NCI-H526 treated with DMSO at 0.1 percent for 48 hours (cell line): ENCODE measurements at places on chromosomes 12 and 14.

- DNase-seq: no peak
Observed at GRCh38 chr14:92382677-92383076, 59.7 kb downstream of the SLC24A4 start.

GRCh38 chr12:32906399-32907165, 10.0 kb upstream of the PKP2 start:
- no peak for DNase-seq

GRCh38 chr12:56565510-56566101, 44.0 kb downstream of the RBMS2 start:
- DNase-seq: no peak

GRCh38 chr14:55107766-55108554, 21.1 kb upstream of the LGALS3 start:
- DNase-seq: no peak

DNA sequence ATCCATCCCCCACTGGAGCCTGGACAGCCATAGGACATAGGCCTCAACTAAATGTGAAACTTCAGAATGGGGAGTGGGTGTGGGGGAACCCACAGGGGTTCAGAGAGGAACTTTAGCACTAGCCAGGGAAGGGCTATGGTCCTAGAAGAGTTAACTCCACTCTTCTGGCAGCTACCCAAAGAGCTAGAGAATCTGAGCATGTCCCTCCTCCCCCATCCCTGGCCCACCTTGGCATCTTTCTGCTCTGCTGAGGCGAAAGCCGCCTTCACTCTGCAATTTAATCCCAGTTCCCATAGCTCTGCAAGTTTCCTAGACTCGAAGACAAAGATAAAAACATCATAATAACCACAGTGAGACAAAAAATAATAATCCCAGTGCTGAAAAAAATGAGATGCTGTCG, 214.7 kb upstream of the RTL1 start:
- no peak for DNase-seq

DNA sequence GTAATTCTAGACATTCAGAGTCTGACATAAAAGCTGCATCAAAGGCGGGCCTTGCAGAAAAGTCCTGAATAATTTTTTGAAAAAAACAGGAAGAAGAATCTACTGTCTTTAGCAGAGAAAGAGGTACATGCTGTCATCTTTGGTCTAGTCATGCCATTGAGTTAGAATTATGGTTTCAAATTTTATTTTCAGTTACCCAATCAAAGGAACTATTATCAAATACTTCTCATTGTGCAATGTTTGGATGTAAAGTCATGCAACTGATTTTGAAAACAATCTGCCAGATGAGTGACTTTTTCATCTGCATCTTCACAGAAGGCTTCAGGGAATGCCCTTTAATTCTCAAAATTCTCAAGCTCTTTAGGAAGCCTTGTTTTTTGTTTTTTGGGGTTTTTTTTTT, 803.5 kb downstream of the FLRT2 start:
- no peak for DNase-seq

DNA sequence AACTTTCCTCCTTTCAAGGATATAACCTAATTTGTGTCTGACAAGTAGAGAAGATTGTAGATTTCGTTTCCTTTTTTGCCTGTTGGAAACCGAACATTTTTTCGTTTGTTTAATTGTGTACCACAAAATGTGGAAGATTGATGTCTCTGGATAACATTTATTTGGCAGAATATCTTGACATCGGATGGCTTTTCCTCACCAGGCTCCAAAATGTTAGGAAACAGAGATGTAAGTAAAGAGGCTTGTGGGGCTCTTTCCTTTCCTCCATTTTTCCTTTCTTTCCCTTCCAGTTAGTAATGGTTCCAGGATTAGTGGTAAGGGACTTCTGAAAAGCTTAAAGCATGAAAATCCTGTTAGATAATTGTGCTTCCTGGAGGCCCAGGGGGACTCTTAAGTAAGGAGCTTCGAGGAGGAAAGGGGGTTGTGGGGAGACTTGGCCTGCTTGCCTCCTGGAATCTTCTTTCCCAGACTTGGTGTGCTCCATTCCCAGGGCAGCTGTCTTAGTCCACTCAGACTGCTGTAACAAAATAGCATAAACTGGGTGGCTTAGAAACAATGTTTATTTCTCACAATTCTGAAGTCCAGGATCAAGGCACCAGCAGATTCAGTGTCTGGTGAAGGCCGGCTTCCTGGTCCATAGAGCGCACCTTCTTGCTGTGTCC, 243.1 kb upstream of the PWP1 start:
- no peak for DNase-seq

DNA sequence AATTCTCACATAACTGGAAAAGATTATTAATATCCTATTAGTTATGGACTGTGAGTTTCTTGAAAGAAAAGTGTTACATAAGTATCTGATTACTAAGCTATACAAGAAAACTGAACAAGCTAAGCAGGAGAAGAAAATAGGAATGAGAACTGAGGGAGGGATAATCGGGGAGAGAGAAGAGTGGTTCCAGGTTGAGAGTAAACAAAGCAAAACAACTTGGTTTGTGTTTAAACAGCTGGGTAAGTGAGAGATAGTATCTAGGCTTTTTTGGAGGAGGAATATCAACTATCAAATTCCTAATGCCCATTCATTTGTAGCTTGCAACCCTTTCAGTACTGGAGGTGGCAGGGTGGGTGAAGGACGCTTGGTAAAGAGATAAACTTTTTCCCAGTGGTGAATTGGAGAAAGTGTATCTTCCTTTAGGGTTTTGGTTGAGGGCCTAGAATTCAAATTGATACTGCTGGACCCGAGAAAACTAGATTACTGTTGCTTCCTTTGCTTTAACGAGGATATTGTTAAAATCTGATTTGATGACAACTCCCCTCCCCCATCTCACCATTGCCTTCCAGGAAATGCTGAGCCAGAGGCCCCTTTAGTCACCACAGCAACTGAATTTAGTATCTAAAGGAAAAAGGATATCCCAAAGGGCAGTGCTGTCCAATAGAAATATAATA, 2.0 kb upstream of the SLC2A3 start:
- DNase-seq: peak; percentile 1

- DNase-seq: no peak
Observed at GRCh38 chr12:28129031-28129430, 61.2 kb upstream of the CCDC91 start.

DNA sequence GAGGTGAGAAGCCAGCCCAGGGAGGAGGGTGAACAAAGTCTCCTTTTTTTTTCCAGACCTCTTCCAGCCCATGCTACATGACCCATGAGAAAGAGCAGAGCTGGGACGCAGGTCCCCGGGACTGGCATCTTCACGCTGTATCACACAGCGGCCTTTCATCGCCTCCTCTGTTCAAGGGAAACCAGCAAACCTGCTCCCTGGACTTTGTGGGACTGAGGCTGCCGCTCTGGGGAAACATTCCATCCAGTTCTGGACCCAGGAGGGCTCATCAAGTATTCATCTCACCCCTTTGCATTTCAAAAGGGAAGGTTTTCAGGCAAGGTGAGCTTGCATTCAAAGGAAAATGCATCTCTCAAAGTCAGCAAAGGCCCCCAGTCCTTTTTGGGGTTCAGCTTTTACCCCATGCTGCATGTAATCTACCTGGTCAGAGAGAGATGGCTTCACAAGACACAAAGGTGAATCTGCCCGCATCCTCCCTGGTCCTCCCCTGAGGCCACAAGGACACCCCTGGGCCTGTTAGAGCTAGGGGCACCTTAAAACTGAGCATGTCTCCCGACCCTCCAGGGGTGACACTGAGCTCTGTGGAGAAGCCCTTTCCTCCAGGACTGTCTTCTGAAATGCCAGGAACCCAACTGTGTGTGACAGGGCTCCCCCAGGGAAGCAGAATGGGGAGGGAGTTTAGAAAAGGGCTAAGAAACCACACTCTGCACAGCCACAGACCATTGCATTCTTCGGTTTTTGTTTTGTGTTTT, 21.2 kb upstream of the MEG3 start:
- DNase-seq: no peak

DNA sequence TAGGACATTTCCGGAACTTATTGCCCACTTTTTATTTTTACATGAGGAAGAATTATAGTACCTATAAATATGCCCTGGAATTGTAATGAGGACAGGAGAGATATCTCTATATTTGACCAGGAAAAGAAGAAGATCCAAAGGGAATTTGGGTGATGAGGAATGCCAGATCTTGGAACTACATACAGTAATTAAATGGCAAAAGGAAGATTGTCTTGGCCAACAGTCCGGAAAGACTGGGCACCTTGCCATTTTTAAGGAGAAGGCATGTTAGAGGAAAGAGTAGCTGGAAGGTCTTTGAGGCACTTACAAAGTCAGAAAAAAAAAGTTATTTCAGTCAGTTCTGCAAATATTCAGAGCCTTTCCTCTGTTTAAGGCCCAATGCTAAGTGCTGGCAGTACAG, 616.4 kb downstream of the MED13L start:
- no peak for DNase-seq

DNA sequence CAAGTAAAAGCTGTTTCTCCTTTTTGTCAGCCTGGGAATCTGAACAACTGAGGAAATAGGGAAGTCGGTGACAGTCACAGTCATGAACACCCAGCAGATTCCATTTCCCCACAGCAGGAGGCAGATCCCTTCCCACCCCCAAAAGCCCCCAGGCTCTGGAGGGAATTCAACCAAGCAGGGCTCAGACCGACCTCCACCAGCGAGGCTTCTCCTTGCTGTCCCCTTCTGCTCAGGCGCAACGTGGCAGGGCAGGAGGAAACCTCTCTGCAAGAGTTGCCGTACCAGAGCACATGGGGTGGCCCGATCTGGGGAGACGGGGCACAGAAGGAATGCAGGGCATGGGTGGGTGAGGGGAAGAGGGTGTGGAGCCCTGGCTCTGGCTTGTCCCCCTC, 319 bp downstream of the GALNT6 start:
- DNase-seq: no peak

- no peak for DNase-seq
Observed at GRCh38 chr12:68779280-68779679, 28.7 kb upstream of the MDM2 start.

DNA sequence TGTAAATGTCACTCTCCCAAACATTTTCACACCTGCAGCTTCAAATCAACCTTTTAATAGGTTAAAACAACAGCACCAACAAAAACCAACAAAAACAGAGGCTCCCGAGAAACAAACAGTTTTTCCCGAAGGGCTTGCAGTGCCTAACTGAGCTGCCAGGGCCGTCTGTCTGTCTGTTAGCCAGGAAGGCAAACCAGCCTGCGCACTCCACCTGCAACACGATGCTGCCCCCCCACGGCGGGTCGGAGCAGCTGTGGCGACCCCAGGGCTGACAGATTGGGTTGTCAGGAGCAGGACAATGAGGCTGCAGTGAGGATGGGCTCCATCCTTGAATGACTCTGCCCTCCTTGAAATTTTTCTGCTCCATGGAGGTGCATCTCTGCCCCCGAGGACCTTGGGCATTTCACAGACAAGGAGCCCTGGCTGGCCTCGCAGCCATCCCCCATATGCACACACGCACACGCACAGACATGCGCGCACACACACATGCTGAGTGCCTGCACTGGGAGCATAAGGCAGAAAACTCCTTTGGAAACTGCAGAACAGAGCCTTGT, 2.6 kb downstream of the RTL1 start:
- DNase-seq: no peak

DNA sequence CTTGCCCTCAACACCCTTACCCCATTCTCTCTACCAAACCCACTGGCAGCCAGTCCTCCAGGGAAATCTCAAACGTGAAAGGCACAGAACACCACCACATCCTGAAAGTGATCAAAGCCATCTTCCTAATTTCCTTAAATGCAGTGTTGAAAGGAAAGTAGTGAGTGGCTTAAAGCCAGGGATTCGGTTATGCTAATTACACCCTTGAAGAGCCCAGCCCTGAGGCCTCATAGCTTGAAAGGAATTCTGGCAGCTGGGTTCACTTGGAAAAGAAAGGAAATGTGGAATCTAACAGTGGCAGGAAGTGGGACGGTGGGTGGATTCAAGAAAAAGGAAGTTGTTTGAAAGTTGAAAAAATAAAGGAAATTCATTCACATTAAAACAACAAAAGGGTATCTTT, 73.0 kb upstream of the FICD start:
- no peak for DNase-seq

DNA sequence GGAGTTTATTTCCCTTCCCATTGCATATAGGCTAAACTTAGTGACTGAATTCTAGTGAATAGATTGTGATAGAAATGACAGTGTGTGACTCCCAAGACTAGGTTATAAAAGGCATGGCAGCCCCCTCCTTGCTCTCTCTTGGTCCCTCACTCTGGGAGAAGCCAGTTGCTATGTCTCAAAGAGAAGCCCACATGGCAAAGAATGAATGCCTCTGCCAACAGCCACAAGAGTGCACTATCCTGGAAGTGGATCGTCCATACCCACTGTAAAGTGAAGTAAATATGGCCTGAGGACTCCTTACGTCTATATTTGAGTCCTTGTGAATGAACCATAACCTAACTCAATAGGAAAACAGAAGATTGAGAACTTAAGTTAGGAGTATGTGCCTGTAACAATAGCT, 35.4 kb upstream of the HMGA2 start:
- no peak for DNase-seq

- DNase-seq: no peak
Observed at GRCh38 chr12:132456944-132457495, 32.9 kb upstream of the FBRSL1 start.

DNA sequence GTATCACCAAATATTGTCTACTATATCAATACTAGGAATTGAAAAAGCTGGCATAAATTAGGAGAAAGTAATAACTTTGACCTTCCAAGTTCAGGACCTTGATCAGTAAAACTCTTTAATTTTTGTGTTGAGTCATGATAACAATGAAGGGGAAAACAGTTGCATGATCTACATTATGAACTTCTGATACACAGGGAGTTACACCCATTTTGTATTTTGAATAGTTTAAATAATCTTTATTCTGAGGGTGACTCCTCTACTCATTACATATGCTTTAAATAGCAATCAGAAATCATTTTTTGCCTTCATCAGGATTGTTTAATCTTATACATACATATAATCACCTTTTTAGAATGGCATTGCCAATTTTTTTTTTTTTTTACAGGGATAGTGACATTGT, 492.5 kb downstream of the NAV3 start:
- no peak for DNase-seq

DNA sequence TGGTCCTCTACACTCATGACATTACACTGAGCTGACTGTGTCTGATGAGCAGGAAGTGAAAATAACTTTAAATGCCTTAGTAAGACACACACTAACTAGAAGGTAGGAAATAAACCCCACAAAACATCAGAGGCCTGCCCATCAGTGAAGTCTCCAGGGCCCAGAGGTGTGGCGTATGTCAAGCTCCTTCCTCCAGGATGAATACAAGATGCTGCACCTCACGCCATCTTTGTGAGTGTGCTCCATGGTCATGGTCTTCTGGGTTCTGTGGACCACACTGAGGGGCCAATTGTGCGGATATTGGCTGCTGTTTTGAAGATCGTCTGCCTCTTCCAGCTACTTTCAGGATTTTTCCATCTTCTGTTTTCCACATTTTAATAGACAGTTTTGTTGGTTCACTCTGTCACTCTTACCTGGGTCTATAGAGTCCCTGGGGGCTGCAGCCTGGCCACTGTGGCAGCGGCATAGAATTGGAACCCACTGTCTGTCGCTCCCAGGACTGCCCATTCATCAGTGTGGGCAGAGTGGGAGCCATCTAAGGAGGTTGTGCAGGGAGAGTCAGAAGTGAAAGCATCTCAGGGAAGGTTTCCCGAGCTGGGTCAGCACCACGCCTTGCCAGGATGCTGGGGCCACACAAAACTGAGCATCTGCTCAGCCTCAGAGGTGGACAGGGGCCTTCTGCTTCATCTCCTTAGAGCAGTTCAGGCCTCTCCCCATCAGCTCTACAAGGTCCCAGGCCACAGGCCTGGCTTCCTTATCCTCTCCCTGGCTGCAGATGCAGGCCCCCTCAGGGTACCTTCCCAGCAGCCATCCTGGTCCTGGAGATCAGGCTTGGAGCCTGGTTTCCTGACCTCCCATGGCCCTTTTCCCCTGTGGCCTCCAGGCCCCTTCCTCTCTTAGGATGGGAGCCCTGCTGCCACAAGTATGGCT, 57.5 kb upstream of the C14orf180 start:
- DNase-seq: no peak

- DNase-seq: peak; percentile 66
Observed at GRCh38 chr12:62259631-62259992, 592 bp upstream of the USP15 start.
